ENCODE measurements at places on chromosomes 16 and 17. TPM values are rescaled to one million over a fixed set of nuclear protein-coding genes. Genes with fewer than 3 reads are reported as not detected.

NEUROD2 gene
- total RNA-seq = 0.05 TPM

PPL gene
- 22.1 TPM for total RNA-seq

- peak; percentile 79 for DNase-seq
Observed at GRCh38 chr17:17533901-17534441, 37.8 kb upstream of the RASD1 start.

- no peak for DNase-seq
Observed at GRCh38 chr16:71572497-71573116, 4.3 kb downstream of the TAT start.

GRCh38 chr17:50640686-50641351 lies 6.1 kb downstream of the ABCC3 start:
- DNase-seq = peak; percentile 36

- no peak for DNase-seq
Observed at GRCh38 chr16:30977502-30977901, 7.5 kb upstream of the HSD3B7 start.

ADAD2 gene
- 0.26 TPM for total RNA-seq

PIP4K2B gene
- total RNA-seq = 44.8 TPM

DNA sequence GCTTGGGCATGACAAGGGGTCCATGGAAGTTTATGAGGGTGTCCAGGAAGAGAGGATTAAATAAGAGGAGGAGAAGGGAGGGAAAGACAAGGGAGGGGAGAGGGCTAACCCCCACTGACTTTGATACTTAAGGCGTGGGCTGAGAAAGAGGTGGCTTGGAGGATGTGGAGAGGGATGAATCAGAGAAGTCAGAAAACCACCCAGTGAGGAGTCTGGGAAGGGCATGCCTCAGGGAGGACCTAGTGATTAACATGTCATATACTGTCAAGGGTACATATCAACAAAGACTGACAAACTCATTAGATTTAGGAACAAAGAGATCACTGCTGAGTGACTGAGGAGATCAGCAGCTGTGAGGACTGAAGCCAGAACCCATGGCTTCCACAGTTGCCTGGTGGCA lies 145.4 kb downstream of the IRX5 start:
- no peak for DNase-seq

DNA sequence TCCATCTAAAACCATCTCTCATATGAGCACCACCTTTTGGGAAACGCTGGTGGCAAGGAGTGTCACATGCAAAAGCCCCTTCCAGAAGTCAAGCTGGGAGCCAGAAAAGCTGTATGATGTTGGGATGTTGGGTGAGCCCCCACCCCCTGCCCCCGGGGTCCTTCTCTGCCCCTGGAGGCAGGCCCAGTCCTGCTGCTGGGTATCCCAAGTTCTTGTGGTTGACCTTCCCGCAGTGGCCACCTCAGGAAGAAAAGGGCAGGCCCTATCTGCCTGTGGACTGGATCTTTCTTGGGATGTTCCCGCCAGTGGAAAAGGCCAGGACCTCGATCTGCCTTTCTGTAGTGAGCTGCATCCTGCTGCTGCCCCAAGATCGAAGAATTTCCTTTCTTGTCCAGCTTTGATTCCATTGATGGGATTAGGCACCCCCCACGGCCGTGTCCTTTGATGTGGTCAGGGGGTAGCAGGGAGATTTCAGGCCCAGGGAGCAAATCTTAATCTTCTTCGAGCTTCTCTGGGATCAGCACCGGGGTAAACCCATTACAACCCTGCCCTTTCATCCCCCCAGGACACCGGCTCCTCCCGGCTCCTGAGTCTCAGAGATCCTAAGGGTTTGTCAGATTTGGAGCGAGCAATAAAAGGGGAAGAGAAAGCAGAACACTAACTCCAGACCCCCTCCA lies 165.6 kb downstream of the RAB11FIP4 start:
- no peak for DNase-seq

DNA sequence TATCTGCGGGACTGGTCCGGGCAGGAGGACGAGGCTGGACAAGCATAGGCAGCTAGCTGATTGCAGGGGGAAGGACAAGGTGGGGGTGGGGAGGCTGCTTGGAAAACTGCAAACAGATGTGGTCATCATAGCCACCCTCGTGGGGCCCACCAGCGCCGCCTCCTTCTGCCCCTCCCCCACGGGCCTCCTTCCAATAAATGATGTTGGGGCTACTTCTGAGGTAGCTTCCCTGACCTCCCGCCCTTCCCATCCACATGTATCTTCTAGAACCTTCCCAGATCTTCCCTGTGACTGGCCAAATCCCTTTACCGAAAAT lies 12.3 kb upstream of the CDC42EP4 start:
- no peak for DNase-seq

KRT40 gene
- 0.22 TPM for total RNA-seq

DNA sequence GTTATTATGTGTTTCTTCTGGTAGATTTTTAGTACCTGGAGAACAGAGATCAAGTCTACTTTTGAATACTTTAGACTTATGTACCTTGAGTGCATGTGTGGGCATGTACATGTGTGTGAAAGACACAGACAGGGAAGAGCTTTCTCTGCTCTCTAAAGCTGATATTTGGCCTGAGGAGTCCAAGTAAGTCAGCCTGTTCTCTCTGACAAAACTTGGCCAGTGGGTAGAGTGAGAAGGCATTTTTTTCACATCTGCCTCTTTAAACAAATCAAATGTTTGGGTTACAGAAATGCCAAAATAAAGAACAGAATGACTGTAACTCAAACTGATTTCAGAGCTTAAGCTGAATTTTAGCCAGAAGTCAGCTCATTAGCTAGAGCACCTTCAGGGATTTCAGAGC lies 309.7 kb upstream of the DYNLRB2 start:
- DNase-seq = no peak

DPEP2 gene
- 1.5 TPM for total RNA-seq

DNA sequence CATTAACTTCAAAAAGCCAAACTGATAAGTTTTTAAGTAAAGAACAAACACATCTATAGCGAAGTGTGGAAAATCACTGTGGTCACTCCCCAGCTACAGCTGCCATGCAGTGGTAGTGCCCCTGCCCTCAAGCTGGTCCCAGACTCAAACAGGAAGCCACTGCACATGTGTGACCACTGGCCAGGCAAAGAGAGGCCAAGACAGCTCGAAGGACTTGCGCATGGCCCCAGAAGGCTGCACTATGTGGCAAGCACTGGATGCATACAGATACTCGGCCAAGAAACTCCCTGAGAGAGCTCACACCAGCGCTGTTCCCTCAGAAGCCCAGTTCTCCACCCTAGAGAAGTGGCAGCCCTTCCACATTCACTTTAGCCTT lies 82.4 kb downstream of the ANKRD11 start:
- DNase-seq = no peak

- no peak for DNase-seq
Observed at GRCh38 chr17:28390984-28391383, 15.0 kb downstream of the SLC46A1 start.

DNA sequence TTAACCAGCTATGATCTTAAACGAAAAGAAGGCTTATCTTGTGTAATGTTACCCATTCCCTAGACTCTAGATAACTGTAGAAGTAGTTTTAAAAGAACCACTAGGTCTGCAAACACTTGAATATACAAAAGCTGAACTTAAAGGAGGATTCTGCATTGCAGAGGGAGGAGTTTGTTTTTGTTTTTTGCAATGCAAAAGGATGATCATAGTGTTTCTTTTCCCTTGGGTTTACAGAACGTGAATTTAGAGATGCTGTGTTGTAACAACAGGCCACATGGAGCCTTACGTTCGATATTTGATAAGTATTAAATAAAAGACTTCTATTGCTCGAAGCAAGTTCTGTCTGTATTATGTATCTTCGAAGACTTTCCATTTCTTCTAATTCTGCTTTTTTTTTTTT lies 77.6 kb downstream of the CHD9 start:
- no peak for DNase-seq

ASPA gene
- 3.5 TPM for total RNA-seq

- DNase-seq = peak; percentile 51
Observed at GRCh38 chr17:1005361-1005946, 8.5 kb downstream of the TIMM22 start.

HOXB6 gene
- total RNA-seq = 50.9 TPM

FBXW10B gene
- 0.75 TPM for total RNA-seq

DNA sequence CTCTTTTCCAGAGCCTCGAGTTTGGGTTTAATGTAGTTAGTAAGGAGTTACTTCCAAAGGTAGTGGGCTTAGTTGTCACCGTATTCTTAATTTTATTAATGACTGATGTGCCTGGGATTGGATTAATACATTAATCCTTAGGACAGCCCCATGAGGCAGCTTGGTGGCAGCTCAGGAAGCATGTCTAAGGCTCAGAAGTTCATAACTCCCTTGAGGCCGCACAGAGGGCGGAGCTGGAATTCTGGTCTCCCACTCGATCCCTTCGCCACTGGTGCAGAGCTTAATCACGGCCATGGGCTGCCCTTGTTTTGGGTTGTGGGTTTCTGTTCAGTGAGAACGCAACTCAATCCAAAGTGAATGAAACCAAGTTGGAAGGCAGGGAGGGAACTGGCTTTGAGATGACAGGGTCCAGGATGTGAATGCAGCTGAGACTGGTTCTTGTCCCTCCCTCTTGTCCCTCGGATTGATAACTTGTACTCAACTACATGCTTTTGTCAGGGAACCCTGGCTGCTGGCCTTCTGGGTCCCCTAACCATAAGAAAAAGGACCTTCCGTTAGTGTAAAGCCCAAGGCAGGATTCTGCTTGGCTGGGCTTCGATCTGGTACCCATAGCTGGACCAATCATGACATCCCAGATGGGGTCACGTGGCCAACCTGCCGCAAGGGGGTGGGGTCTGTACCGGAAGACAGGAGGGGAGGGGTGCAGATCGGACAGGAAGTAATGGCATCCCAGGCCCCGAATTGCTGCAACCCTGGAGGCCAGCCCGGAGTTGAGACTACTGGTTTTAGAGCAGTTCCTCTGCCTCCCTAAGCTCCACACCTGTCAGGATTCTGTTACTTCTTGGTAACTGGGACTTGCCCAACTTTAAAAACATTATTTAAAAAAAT lies 45.4 kb downstream of the SNX20 start:
- no peak for DNase-seq

- peak; percentile 37 for DNase-seq
Observed at GRCh38 chr17:73644145-73645049, at the start of gene SDK2. SDK2 (minus strand) TSS chr17:73644445; CDS start chr17:73644088, 357 bp downstream.

GRCh38 chr17:65799454-65799853 lies 238.0 kb upstream of the AXIN2 start:
- no peak for DNase-seq

DNA sequence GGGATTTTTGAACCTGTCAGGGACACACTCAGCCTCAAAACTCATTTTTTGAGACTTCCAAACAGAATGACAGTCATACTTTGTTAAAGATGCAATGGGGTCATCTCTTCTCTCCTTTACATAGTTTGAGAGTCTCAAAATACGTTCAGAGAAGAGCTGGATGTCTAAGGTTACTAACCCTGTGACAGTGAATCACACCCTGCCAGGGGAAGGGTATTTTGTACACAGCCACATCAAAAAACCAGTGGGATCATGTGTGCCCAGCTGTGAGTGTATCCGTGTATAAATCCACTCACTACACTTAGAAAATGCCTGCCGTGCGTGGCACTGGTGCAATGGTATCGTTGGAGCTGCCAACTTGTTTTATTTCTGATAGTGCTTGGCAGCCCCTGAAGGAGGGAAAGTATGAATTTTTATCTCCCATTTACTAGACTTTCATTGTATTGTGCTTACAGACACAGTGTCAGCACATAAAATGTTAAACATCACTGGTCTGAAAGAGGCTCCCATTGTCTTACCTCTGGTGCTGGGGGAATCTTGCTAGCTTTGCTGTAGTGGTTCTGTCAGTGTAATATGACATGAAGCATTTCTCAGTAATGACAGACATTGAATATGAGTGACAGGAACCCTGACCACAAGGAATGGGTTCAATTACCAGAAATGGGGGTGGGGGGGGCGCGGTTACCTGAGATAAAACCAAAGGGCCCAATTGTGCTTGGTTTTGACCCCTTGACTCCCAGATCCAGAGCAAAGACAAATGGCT lies 256.3 kb downstream of the FTO start:
- DNase-seq = no peak

DNA sequence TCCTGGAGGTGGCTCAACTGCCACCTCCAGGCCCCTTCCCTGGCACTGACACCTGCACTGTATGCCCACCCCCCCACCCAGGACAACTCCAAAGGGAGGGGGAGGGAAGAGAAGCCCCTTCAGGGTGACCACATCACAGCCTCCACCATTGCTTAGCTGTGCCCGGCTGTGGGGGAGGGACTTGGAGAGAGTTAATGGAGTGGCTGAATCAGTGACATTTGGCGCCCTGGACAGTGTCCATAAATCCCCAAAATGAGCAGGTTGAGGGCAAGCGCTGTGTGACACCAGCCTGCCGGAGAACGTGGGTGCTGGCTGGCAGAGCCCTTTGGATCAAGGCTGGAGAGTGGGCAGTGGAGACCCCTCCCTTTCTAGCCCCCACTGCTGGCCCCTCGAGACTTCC lies 883 bp downstream of the USH1G start:
- no peak for DNase-seq

ERN1 gene
- total RNA-seq = 21.7 TPM

DNA sequence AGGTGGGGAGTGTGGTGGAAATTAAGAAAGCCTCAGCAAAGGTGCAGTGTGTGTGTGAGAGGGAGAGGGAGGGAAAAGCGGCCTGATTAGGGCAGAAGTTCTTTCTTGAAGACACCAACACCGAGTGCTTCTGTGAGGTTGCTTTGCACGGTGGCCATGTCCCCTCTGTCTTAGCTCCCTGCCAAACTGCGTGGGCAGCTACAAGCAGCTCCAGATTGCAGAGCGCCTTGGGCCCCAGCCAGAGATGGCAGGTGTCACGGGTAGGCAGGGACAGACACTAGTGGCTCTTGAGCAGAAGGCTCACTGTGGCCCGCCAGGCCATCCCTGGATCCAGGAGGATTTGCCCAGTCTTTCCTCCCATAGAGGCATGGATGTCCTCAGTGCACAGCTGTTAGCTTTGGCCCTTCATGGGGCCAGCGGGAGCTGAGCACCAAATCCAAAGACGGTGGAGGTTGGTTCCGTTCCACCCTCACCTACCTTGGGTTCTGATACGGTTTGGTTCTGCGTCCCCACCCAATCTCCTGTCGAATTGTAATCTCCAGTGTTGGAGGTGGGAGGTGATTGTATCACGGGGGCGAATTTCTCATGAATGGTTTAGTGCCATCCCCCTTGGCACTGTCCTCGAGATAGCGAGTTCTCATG lies 21.4 kb downstream of the KIAA0513 start:
- DNase-seq = no peak

- no peak for DNase-seq
Observed at GRCh38 chr17:72244956-72245355, 124.1 kb downstream of the SOX9 start.

DNA sequence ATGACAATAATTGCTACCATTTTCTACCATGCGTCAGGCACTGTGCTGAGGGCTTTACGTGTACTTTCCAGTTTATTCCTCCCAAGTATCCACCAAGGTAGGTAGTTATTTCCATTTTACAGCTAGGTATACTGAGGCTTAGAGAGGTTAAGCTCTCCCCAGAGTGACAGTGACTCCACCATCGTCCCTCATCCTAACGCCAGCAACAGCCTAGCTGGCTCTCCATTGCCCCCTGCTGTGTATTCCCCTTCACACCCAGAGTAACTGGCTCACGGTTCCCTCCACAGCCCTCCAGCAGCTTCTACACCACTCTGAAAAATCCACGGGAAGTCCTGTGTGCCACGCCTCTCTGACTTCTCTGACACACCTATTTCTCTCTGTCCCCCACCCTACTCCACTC lies 7.1 kb upstream of the ASGR1 start:
- DNase-seq = no peak

LGALS9B gene
- total RNA-seq = 26.6 TPM

ZNHIT3 gene
- total RNA-seq = 28.0 TPM

All from mucosa of descending colon (tissue), 3 donors.